Astrocyte (in vitro differentiated cells and primary cell): ENCODE measurements at places on chromosomes 3 and 15. TPM values are rescaled to one million over a fixed set of nuclear protein-coding genes. Genes with fewer than 3 reads are reported as not detected.
A peak's percentile ranks its signal among the peaks of the same experiment; 100 is the strongest.

DNA sequence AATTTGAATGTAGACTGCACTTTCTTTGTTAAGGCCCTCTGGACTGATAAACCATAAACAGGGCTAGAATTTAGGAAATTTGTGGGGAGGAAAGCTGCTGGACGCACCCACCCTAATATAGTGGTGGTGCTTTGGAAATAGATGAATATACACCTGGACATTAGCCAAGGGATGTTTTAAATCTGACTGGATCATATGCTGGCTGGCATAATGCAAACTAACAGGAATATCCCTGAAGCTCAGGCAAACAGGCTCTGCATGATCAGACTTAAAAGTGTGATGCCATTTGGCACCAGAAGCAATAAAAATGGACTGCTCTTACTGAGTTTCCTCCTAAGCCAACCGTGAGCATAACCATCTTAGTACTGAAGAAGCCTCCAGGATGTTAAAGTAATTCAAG, 465.8 kb upstream of the ROBO1 start:
- peak; percentile 7 for DNase-seq

The PRSS50 gene
- not detected in 2 replicates for total RNA-seq

GRCh38 chr3:110711851-110712516, 359.6 kb upstream of the NECTIN3 start:
- peak; percentile 64 for DNase-seq

DNA sequence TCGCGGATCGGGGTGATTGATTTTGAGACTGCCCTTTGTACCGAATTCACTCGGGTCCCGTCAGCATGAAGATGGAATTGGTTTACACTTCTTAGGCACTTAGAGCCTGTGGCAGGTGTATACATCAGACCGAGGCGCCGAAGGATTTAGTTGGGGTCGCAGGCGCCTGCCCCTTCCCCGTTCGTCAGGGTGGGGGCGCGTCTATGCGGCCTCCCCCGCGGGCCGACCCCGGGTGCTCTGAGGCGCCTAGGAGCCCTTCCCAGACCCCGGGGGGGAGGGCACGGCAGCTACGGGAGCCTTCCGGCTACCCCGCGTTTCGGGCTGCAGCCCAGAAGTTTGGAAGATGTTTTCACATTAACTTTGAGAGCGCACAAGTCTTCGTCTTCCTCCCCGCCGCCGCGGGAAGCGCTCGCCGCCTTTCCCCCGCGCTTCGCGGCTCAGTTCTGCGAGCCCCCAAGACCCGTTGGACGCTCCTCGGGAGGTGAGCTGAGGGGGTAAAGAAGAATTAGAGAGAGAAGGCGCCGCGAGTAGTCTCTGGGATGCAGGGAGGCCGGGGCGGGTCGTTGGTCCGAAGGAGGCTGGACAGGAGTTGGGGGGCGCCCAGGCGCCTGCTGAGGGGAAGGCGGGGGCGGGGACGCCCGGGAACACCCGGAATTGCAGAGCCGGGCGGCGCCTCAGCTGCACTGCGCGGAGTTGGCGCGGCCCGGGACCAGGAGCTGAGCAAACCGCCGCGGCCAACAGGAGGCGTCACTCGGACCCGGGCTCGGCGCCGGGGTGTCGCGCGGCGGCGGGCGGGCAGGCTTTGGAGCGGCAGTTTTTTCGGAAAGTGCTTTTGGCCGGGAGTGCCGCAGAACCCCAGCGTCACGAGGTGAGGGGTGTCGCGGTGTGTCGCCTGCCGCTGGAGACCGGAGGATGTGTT, 780 bp downstream of the TIPARP start:
- DNase-seq: no peak

GRCh38 chr3:17070161-17070959, 185.6 kb downstream of the PLCL2 start:
- DNase-seq: no peak

GRCh38 chr15:87224404-87224803, 1032.1 kb downstream of the NTRK3 start:
- peak; percentile 80 for DNase-seq

- DNase-seq: no peak
Observed at GRCh38 chr3:156948402-156949210, 122.5 kb downstream of the LEKR1 start.

- DNase-seq: no peak
Observed at GRCh38 chr3:119630880-119631329, 29.5 kb downstream of the POPDC2 start.

DNA sequence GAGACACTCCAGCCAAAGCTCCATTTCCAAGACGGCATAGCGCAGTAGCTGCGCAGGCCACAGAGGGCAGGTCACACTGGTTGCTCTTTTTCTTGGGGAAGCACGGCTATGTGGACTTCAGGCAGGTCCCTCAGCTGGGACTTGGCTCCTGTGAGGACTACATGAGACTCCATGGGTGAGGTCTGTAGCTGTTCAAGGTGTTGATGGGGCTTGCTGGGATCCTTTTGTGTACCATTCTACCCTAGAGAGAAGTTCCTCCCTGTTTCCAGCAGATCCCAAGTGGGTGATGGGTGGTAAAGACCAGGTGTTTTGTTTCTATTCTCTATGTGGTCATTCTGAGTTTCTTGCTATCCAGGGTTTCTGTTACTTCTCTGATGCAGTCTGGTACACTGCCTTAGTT, 183.3 kb downstream of the LPP start:
- DNase-seq: no peak

DNA sequence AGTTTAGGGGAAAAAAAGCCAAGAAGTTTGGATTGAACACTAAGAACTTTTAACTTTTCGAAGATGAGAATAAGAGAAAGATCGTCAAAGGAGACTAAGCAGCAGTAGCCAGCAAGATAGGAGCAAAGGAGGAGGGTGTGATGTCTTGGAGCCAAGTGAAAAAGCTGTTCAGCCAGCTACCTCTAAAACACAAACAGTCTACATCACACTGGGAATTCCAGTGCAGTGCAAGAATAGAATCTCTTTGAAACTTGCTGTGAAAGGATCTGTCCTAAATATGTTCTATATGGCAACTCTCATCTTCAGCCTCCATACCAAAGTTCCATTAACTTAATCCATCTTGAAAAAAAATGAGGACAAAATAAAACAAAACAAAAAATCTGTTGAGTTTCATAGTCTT, 541.5 kb downstream of the MAGI1 start:
- DNase-seq: no peak

DNA sequence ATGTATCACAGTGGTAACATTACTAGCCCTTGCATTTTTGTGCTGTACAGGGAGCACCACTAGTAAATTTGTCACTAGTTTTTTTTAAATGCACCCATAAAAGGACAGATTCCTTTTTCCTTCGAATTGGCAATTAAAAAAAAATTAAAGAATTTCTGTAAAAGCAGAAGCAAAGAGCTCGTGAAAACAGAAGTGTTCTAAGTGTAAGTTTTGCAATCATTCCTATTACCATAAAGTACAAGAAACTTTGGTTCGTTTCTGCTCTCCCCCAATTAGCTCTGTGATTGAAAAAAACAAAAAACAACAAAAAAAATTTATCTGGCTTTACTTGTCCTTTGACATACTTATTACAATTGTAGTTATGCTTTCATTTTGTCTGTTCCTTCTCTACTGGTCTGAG, 5.3 kb downstream of the SERP1 start:
- no peak for DNase-seq

- peak; percentile 66 for DNase-seq
Observed at GRCh38 chr3:114878114-114878839, 268.8 kb downstream of the ZBTB20 start.

DNA sequence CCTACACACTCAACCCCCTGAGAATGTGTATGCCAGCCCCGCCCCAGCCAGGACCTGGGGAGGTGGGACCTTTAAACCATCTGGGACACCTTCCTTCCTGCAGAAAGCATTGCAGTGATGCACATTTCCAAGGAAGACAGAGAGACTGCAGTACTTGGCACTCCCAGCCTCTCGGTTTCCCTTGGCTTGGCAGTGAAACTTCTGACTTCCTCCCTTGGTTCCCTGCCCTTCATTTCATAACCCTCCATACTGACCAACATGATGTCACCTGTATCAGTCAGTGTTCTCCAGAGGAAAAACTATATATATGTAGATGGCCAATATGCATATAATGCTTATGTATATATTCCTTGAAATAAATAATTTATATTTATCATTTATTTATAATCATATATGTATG, 103.2 kb downstream of the SST start:
- DNase-seq: peak; percentile 65

- no peak for DNase-seq
Observed at GRCh38 chr15:62894322-62895085, 148.0 kb upstream of the TPM1 start.

GRCh38 chr3:187914231-187914630, 169.0 kb upstream of the BCL6 start:
- no peak for DNase-seq

DNA sequence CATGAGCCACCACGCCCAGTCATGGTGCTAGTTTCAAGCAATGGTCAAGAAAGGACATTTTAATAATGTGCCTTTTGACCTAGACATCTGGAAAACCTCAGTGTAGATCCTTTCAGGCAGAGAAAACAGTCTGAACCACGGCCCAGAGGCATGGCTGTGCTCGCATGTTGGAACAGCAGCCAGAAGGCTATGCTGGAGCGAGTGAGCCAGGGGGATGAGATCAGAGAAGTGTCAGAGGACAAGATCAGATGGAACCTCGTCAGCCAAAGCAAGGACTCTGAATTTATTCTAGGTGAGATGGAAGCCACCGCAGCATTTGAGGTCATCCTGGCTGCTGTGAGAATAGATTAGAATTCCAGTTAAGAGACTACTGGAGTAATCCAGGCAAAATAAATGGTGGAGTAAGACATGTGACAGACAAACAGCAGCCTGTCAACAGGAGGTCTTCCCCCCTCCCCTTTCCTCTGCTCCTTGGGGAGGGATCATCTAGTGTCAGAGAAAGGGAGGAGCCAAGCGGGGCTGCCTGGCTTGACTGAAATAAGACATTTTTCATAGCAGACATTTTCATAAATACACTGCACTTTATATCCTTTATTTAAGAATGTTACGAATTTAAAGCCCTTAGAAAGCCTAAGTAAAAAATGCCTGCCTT, 40.4 kb upstream of the ACKR4 start:
- DNase-seq: no peak

The PDCD6IP gene
- total RNA-seq: 203 and 230 TPM in 2 replicates

GRCh38 chr3:13544951-13545651, 3.8 kb upstream of the FBLN2 start:
- DNase-seq: no peak

- DNase-seq: no peak
Observed at GRCh38 chr3:112261742-112262141, 32.3 kb downstream of the SLC9C1 start.

- no peak for DNase-seq
Observed at GRCh38 chr3:14347110-14347509, 55.3 kb upstream of the SLC6A6 start.

The PEX5L gene
- total RNA-seq: 0.43 and 0.46 TPM in 2 replicates

DNA sequence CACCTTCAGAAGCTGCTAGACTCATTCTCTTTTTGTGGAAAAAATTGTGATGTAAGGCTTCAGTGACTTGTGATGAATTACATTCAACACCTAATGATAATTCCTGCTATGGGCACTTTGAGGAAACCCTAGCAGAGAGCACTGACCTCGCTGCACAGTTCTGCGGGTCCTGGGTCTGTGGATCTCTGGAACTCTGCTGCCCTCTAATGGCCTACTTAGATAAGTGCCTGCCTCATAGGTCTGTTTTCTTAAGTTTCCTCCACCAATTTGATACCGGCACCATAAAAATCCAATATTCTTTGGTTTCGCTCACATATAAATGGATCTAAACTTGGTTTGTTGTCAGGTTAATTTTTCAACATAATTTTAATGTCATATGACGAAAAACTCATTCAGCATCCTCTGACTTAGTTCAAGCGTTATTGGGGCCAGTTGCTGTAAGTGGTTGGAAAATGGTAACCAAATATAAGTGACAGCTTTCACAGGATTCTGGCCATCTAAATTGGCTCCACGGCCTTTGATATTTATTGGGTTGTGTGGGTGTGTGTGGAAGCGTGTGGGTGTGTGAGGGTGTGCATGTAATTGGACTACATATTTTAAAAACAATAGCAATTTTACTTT, 10.4 kb downstream of the SLITRK3 start:
- DNase-seq: peak; percentile 10

GRCh38 chr15:98009169-98009568, 48.7 kb downstream of the ARRDC4 start:
- no peak for DNase-seq

The SLC7A14 gene
- total RNA-seq: 0.23 TPM in 1 of 2 replicates, not detected in the other

GRCh38 chr3:9324944-9325343, 37.9 kb upstream of the THUMPD3 start:
- no peak for DNase-seq

DNA sequence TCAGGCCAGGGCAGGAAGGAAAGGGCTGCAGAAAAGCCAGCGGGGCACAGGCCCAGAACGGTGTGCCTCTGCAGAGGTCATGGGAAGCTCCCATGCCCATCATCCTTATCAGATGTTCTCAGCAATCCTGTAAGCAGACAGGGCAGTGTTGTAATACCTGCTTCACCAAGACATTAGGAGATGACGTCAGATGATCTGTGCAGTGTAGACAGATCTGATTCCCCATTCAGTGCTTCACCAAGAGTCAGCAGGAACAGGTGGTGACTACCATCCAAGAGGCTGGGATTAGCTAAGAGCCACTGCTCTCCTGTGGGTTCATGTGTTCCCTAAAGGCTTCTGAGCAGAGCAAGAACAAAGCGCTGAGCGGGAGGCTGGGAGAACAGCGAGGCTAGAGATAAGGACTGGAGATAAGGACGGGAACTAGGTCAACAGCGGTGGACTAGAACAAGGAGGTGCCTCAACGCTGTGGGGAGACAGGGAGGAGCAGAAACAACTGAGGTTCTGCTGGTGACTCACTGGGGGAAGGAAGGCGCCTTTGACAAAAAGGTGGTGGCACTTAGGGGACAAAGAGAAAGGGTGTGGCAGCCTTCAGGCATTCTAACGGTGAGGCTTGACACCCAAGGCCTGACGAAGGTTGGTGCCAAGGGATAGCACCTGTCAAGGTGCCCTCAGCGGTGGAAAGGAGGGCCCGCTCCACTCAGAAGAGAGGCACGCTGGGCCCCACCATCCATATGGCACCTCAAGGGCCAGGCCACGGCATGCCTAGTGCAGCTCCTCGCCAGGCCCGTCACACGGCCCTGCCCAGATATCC, 28.4 kb downstream of the CCDC12 start:
- peak; percentile 52 for DNase-seq

The CCDC80 gene
- 272 and 333 TPM in 2 replicates for total RNA-seq

GRCh38 chr15:64151727-64152506, at the start of gene SNX22:
TSS of gene SNX22 (plus strand) at chr15:64151731. CDS start at chr15:64151776, 45 bp downstream.
- DNase-seq: no peak

DNA sequence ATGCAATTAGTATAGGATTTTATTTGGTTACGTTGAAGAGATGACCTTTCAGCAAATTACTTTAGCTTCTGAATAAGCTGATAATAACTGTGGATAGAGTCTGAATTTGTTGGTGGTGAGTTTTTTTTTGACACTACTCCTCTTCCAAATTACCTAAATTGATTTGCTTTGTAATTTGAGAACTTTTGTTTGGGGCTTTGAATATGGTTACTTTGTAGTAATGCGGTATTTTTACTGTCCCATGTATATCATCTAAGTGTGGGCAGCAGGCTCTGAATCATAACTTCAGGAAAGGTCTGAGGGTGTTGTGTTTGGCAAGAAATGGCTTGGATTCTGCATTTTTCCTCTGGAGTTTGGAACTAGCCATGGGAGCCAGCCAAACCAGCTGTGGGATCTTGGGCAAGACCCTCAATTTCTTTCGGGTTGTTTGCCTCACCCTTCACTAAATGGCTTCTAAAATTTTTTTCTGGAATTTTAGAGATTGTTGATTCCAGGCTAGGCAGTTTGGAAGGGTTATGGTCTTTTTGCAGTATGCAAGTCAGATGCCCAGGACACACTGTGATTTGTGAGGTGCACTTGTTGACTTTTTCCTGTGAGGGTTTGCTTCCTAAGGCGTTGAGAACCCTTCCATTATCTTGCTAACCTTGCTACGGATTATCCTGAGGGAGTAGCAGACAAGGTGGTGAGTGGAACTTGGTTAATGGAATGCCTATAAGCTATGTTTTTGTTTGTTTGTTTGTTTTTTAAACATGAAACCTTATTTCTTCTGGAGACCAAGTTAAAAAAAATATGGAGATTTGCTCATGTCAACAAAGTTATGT, 10.4 kb downstream of the PTPRG start:
- peak; percentile 95 for DNase-seq
